Esophagus muscularis mucosa (tissue), 4 donors: ENCODE measurements at places on chromosomes 11 and 22. TPM values are rescaled to one million over a fixed set of nuclear protein-coding genes. Genes with fewer than 3 reads are reported as not detected.

Gene MS4A12
- total RNA-seq = 1.8 TPM

Gene RFPL2
- not detected for total RNA-seq

Gene EHF
- total RNA-seq = not detected

Gene LIN7C
- 46.3 TPM for total RNA-seq

Gene TBX10
- not detected for total RNA-seq

Gene KLHL35
- 0.17 TPM for total RNA-seq

Gene HSPB2
- total RNA-seq = 1.3 TPM

Gene NTM
- total RNA-seq = 5.6 TPM

DNA sequence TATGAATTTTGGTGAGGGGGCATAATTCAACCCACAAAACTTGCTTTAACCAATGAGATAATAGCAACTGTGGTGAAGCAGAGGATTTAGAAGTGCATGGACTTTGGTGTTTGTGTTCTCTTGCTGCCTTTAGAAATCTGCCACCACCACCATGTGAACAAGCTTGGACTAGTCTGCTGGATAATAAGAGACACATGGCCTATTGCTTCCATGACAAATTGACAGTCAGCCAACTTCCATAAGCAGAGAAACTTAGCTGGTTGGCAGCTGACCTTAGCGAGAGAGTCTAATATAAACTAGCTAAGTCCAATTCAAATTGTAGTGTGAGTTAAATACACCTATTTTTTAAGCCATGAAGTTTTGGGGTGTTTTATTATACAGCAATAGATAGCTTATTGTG is 482.1 kb upstream of the ANO5 start:
- H3K36me3 ChIP-seq = no peaks in the 10 kb centered on the region
- no peak overlapping the region for H3K4me3 ChIP-seq
- H3K27ac ChIP-seq = no peak overlapping the region
- H3K27me3 ChIP-seq = no peaks in the 10 kb centered on the region

DNA sequence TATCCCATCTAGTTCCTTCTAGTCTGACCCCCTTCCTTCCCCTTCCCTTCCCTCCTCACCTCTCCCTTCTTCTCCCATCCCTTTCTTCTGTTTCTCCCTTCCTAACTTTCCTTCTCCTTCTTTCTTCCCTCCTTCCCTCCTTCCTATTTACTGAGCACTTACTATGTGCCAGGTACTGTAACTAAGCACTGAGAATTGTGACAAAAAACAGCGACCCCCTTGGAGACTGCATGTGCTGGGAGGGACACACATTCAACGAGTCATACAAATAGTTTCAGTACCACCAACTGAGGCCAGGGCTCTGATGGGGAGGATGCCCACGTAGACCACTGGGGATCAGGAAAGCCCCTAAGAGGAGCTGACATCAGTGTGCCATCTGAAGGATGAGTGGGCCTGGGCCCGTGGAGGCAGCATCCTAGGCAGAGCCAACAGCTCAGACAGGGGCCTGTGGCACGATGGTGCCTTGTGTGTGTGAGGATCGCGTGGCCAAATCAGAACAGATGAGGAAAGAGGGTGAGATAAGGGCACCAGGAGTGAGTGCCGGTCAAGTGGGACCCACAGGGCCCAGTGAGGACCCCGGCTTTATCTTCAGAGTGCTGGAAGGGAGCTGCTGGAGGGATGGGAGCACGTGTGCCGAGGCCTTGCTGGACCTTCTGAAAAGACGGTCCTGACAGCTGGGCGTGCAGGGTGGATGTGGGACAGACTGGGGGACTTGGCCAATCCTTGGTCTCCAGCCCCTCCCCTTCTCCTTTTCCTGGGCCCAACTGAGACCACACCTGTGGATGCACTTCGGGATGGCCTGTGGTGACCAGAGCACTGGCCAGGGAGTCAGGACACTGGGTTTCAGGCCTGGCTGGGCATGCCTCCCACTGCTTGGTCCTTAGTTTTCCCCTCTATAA is 38.4 kb upstream of the CRYBB3 start:
- DNase-seq = no peak
- no peaks in the 10 kb centered on the region for H3K27me3 ChIP-seq
- H3K4me3 ChIP-seq = no peak overlapping the region
- H3K27ac ChIP-seq = no peak overlapping the region

GRCh38 chr22:31588970-31589675 is 72.9 kb downstream of the PISD start:
- no peak for DNase-seq
- no peak overlapping the region for H3K27ac ChIP-seq
- no peaks in the 10 kb centered on the region for H3K4me1 ChIP-seq
- H3K36me3 ChIP-seq = peaks cover 28% of the 10 kb centered on the region
- H3K27me3 ChIP-seq = no peaks in the 10 kb centered on the region

DNA sequence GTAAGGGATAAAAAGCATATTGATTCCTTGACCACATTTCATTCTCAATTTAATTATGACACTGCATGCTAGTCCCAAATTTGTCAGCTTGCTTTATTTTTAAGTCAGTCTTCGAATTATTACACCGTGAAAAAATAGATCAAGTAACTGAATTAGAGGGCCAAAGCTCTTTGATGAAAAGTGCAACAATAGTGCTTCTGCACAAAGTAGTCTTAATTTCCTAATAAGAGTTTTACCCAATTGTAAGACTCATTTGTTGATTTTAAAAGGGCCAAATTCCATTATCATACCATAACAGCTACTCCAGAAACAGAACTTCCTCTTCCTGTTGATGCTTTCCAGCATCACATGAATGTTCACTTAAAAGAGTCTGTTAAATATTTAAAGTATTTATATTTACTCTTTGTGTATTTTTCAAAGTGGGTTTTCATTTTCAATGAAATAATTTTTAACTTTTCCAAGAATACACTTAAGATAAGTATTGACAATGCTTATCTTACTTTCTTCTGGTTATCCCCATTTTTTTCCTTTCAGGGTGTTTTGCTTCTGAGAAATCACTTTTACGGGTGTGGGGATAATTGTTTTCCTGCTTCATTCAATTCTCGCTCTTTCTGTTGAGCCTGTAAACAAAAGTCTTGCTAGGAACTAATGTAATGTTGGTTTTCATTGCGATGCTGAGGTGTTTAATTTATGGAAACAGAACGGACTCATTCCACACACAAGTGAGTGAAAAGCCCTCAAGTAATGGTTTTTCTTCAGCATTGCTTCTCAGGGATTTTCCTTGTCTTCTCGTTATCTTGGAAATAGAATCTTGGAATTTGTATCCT is 2.1 kb downstream of the ARHGEF12 start:
- peak overlapping the region; percentile 99 for H3K27ac ChIP-seq
- H3K36me3 ChIP-seq = no peaks in the 10 kb centered on the region
- H3K27me3 ChIP-seq = no peaks in the 10 kb centered on the region

- H3K36me3 ChIP-seq = no peaks in the 10 kb centered on the region
- H3K4me1 ChIP-seq = peaks cover 40% of the 10 kb centered on the region
- DNase-seq = no peak
- no peaks in the 10 kb centered on the region for H3K27me3 ChIP-seq
- H3K4me3 ChIP-seq = no peak overlapping the region
Measured at GRCh38 chr11:33933602-33934001, 41.7 kb upstream of the LMO2 start.

GRCh38 chr11:8080674-8081590 is at the start of gene TUB:
Gene TUB (plus strand): TSS chr11:8081211. CDS start chr11:8081511, 300 bp downstream.
- no peaks in the 10 kb centered on the region for H3K27me3 ChIP-seq
- no peak for DNase-seq
- H3K4me1 ChIP-seq = peaks cover 46% of the 10 kb centered on the region
- peak within 1 kb of the TSS; percentile 62 for H3K27ac ChIP-seq
- peak within 1 kb of the TSS; percentile 66 for H3K4me3 ChIP-seq

DNA sequence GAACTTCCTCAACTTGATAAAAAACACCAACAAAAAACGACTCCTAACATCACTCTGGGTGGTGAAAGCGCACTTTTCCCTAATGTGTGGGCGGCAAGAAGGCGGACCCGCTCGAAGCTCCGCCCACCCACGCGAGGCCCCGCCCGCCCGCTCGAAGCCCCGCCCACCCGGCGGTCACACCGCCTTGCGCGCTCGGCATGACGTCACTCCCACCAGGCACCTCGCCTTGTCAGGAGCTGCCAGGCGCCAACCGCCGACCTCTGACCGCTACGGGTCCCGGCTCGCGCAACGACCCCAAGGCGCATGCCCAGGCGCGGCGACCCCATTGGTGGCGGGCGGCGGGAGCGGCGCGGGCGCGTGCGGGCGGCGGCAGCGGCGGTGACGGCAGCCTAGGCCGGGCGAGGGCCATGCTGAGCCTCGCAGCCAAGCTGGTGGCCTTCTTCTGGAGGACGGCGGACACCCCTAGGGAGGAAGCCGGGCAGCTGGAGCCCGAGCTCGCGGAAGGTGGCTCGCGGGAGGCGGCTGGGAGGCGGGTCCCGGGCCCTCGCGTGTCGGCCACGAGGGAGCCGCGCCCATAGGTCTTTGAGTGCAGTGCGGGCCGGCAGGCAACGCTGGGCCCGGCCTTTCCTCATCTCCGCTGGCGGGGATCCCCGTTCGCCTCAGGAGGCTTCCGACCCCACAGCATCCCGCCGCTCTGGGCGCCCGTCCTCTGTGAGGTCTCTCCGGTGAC is at the start of gene MOV10L1:
MOV10L1 (plus strand) TSS at position 325 of the 730 bp plus-strand sequence; CDS start at position 408, 83 bp downstream.
- H3K4me3 ChIP-seq = no peak within 1 kb of the TSS
- H3K27ac ChIP-seq = no peak within 1 kb of the TSS
- no peaks in the 10 kb centered on the region for H3K4me1 ChIP-seq
- no peaks in the 10 kb centered on the region for H3K36me3 ChIP-seq
- no peaks in the 10 kb centered on the region for H3K27me3 ChIP-seq

GRCh38 chr11:74935285-74935684 is 13.6 kb downstream of the XRRA1 start:
- H3K4me3 ChIP-seq = no peak overlapping the region
- no peak for DNase-seq
- H3K27ac ChIP-seq = no peak overlapping the region

DNA sequence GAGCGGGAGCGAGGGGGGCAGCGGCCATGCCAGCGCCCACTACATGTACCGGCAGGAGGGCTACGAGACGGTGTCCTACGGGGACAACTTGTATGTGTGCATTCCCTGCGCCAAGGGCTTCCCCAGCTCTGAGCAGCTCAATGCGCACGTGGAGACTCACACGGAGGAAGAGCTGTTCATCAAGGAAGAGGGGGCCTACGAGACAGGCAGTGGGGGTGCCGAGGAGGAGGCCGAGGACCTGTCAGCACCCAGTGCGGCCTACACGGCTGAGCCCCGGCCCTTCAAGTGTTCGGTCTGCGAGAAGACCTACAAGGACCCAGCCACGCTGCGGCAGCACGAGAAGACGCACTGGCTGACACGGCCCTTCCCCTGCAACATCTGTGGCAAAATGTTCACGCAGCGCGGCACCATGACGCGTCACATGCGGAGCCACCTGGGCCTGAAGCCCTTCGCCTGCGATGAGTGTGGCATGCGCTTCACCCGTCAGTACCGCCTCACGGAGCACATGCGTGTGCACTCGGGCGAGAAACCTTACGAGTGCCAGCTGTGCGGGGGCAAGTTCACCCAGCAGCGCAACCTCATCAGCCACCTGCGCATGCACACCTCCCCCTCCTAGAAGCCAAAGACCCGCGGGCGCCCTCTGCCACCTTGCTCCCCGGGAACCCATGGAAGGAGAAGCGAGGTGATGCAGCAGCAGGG is 20.9 kb upstream of the TMEM191C start:
- no peak overlapping the region for H3K27ac ChIP-seq
- DNase-seq = no peak
- peaks cover 8% of the 10 kb centered on the region for H3K4me1 ChIP-seq
- no peak overlapping the region for H3K4me3 ChIP-seq
- peaks cover 12% of the 10 kb centered on the region for H3K36me3 ChIP-seq
- no peaks in the 10 kb centered on the region for H3K27me3 ChIP-seq

GRCh38 chr22:38032681-38033521 is 24.3 kb upstream of the PICK1 start:
- no peaks in the 10 kb centered on the region for H3K36me3 ChIP-seq
- peak overlapping the region; percentile 77 for H3K27ac ChIP-seq
- no peak overlapping the region for H3K4me3 ChIP-seq
- H3K27me3 ChIP-seq = no peaks in the 10 kb centered on the region

DNA sequence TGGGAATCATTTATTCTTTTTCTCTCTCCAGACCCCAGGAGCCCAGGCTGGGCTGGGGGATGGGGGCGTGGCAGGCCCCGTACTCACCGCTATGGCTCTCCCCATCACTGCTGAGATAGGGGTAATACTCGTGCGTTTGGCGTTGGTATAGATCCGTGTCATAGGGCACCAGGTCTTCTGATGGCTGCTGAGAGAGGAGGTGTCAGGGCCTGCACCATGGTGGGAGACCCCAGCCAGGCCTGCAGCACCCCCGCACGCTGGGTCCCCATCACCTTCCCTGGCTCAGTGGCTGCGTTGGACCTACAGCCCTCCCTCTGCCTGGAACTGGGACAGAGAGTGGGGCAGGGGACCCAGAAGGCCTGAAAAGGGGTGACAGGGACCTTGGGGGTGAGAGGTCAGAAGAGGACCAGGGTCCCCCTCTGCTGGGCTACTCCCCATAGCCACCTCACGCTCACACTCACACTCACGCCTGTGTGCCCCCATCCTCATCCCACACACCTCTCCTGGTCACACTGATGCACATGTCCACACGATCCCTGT is 2.7 kb downstream of the SPI1 start:
- peak overlapping the region; percentile 53 for H3K4me3 ChIP-seq
- DNase-seq = no peak
- H3K27me3 ChIP-seq = no peaks in the 10 kb centered on the region
- H3K4me1 ChIP-seq = no peaks in the 10 kb centered on the region

DNA sequence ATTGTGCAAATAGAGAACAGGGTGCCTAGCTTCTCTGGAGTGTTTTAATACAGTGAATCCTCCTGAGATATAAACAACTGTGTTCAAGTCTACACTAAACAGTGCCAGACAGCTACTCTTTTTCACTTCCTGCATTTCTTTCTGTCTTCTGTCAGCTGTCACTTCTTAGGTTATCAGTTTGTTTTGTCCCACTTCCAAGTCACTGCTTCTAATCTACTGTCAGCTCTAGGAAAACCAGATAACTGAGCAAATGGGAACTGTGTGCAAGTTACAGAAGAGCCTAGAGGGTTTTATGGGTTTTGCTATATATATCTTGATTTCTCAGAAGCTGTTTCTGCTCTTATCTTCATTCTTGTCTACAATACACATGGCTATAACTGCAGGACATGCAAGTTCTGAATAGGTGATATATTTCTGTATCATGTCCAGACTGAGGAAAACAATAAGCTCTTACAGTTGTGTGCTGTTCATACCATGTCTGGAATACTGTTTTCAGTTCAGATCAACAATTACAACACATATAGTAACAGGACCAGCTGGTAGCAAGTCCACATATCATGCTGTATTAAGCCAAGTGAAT is 5.8 kb downstream of the PITPNB start:
- peaks cover 13% of the 10 kb centered on the region for H3K36me3 ChIP-seq
- no peak for DNase-seq
- H3K4me3 ChIP-seq = no peak overlapping the region
- no peaks in the 10 kb centered on the region for H3K27me3 ChIP-seq
- peak overlapping the region; percentile 27 for H3K27ac ChIP-seq

DNA sequence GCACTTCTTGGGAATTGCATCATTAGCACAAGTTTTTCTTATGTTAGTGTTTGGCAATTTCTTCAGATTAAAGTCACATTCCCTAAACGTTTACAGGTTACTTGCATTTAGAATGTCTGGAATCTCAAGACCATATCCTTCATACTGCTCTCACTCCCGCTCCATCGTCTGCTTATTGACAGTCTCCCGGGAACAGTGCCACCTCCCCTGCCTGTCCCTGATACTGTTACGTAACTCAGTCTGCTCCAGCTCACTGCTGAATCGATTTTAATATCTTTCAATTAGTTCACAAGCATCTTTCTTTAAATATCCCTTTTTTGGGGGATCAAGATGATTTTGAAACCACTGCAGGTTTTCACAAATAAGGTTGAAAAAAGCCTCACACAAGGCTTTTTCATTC is 48.2 kb downstream of the GLYATL2 start:
- no peak overlapping the region for H3K4me3 ChIP-seq
- no peak overlapping the region for H3K27ac ChIP-seq
- DNase-seq = no peak
